NCI-H1436 (cell line): ENCODE measurements at places on chromosomes 13 and 19.
A peak's percentile ranks its signal among the peaks of the same experiment; 100 is the strongest.

- DNase-seq, result no peak
Observed at GRCh38 chr19:36527873-36528193, 238 bp downstream of the ZNF260 start.

- peak; percentile 84 for DNase-seq
Observed at GRCh38 chr19:56105090-56105701, 15.9 kb downstream of the ZNF787 start.

DNA sequence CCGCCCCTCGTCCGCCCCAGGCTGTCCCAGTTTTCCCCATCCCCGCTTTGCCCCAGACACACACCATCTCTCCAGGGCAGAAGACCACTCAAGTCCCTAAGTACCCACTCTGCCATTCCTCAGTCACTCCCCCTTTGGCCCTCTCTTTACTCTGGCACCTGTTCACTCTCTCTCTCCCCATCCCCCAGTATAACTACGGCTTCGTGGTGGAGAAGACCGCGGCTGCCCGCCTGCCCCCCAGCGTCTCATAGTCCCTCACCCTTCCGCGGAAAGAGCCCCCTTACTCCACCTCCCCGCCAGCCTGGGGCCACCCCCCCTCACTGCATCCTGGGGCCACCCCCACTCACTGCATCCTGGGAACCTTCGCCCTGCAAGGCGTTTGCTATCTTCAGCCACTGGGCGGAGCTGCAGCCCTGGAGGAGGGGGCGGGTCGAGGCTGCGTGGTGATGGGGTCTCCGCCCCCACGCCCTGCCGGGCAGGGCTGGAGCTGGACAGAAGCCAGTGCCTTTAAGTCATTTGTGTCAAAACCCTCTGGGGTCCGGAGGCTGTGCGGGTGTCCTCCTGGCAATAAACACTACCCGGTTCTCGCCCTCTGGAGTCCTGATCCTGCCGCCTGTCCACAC is 5.0 kb downstream of the MVB12A start:
- no peak for DNase-seq

DNA sequence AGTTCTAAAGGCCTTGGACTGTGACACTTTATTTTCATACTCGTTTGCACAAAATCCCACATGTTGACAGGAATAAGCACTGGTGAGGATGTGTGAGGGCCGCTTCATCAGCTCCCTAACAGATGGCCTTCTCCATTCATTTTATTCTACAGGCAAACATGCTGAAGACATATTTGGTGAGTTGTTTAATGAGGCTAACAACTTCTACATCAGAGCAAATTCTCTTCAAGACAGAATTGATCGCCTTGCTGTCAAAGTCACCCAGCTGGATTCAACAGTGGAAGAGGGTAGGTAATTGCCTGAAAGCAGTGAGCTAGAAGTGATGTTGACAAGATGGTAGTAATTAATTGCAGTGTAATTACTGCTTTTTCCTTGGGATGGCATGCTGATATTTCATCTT is 95.7 kb downstream of the GPR12 start:
- DNase-seq, result no peak

- no peak for DNase-seq
Observed at GRCh38 chr13:110374431-110375370, 67.6 kb downstream of the COL4A2 start.

GRCh38 chr13:86569974-86570373 is 770.8 kb upstream of the SLITRK6 start:
- no peak for DNase-seq

- no peak for DNase-seq
Observed at GRCh38 chr19:6023085-6023682, 45.2 kb upstream of the RANBP3 start.

DNA sequence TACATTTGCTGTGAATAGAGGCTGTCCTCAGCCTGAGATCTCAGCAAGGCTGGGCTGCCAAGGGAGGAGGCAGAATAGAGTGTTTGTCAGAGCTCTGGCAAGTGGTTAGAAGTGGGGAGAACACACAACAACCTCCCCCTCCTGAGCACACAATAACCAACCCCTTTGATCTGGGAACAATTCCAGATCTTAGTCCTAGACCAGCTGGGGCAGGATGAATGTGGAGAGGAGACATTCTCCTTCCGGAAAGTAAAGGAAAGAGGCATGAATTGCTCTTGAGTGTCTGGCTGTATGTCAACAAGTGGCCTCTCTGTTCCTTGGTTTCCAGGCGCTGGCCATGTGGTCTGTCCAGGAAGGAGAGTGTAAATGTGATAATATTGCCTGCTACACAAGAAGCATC is 114.9 kb upstream of the TMTC4 start:
- no peak for DNase-seq

DNA sequence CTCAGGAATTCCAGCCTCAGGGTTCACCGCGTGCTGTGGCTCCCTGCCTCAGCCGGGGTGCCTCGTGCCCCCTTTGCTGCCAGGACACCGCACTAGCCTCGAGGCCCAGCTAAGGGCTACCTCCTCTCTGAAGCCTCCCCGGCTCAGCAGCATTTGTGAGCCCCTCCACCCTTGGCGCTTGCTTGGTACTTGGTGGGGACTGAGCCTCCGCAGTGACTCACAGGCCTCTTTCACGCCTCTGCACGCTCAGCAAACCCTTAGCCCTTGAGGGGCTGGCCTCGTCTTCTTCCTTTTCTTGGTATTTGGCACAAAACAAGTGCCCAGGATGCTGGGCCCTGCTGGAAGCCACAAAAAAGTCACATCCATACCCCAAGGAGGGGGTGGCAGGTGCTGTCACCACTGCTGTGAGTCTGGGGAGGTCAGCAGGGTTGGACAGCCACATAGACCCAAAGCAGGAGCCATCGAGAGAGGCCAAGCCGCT is 85.4 kb upstream of the TM9SF2 start:
- DNase-seq, result no peak

DNA sequence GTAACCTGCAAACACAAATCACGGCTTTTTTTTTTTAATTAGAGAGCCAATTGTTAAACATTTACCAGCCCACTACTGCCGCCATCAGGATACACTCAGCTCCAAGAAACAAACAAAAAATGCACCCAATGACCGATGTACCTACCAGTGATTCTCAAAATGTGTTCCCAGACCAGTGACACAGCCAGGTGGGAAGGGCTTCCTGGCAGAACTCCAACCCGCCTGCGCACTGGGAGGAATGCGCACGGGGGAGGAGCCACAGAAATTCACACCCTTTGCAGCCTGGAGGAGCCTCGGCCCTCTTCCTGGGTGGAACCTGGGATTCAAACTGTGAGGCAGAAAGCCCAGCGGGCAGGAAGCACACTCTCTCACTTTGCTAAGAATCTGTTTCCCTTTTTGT is 255.9 kb downstream of the TBC1D4 start:
- no peak for DNase-seq

DNA sequence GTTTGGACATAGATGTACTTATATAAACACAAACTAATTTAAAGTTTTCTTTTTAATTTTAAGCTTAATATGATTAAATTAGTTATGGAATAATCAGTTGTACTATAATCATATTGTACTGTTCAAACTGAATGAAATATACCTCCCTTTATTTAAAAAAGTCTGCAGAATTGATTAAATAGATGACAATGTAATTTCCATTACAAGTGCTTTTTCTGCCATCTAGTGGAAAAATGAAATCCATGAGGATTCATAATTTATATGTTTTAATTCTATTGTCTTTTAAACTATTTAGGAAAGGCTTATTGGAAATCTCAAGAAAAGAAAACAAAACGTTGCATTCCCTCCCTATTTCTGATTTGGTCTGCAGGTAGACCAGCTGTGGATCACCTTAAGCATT is 30.9 kb downstream of the MZT1 start:
- DNase-seq, result no peak

DNA sequence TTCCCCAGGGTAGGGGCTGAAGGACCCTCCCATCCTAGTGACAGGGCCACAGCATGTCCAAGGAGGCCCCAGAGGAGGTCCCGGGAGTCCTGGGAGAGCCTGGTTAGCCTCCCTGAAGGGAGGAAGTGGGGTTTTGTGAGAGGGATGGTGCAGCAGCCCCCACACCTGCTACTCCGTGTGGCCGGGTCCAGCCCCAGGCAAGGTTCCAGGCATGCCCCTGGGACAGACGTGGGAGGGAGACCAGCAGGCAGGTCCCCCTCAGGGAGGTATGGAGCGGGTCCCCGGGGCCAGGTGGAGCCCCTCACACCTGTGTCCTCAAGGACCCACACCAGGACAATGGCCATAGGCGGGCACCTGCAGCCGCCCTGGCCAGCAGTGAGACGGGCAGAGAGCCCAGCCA is 1.9 kb upstream of the F7 start:
- no peak for DNase-seq

GRCh38 chr13:73684286-73684685 is 449.9 kb downstream of the KLF12 start:
- DNase-seq, result no peak

GRCh38 chr13:57857945-57858344 is 226.4 kb downstream of the PCDH17 start:
- no peak for DNase-seq

- DNase-seq, result no peak
Observed at GRCh38 chr13:72186730-72187422, 319.9 kb upstream of the DACH1 start.

GRCh38 chr13:66207610-66208009 is 1022.5 kb downstream of the PCDH9 start:
- DNase-seq, result no peak

GRCh38 chr13:21616205-21616866 is 12.4 kb upstream of the MICU2 start:
- no peak for DNase-seq

DNA sequence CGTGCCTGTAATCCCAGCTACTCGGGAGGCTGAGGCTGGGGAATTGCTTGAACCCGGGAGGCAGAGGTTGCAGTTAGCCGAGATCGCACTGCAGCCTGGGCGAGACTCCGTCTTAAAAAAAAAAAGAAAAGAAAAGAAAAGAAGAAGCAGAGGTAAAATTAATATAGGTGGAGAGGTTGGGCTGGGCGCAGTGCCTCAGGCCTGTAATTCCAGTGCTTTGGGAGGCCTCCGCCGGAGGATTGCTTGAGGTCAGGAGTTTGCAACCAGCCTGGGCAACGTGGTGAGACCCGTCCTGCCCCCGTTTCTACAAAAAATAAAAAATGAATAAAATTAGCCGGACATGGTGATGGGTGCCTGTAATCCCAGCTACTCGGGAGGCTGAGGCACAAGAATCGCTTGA is 912 bp upstream of the TUBA3C start:
- no peak for DNase-seq

- peak; percentile 21 for DNase-seq
Observed at GRCh38 chr13:109610517-109610916, 175.9 kb downstream of the IRS2 start.

GRCh38 chr13:79560954-79561353 is 80.0 kb downstream of the NDFIP2 start:
- DNase-seq, result no peak

DNA sequence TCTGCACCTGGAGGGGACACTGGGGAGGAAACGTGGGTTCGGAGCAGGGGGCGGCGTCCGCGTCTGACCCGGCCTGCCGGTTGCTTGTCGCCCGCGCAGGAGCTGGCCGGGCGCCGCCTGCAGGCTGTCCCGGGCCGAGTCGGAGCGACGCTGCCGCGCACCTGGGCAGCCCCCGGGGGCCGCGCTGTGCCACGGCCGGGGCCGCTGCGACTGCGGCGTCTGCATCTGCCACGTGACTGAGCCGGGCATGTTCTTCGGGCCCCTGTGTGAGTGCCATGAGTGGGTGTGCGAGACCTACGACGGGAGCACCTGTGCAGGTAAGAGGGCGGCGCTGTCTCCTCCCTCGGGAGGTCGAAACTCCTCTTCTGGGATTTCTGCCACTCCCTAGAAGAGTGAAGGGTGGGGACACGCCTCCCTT is 1.3 kb downstream of the ITGBL1 start:
- peak; percentile 68 for DNase-seq

DNA sequence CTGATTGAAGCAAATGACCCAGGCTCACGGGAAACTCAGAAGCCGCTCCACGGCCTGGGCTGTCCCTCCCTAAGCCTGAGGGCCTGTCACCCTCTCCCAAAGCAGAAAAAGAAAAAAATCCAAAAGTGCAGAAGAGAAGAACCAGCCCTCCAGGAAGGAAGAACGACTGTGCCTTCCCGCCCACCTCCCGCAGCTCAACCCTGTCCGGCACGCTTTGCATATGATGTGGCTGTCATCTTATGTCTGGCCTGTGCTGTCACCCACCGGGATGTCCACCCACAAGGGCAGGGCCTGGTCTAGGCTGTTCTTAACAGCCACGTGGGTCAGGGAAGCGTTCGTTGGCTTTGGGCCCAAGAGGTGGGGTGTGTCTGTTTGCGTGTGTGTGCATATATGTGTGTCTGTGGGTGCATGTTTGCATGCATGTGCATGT is 13.7 kb downstream of the ZBTB7A start:
- DNase-seq, result no peak

DNA sequence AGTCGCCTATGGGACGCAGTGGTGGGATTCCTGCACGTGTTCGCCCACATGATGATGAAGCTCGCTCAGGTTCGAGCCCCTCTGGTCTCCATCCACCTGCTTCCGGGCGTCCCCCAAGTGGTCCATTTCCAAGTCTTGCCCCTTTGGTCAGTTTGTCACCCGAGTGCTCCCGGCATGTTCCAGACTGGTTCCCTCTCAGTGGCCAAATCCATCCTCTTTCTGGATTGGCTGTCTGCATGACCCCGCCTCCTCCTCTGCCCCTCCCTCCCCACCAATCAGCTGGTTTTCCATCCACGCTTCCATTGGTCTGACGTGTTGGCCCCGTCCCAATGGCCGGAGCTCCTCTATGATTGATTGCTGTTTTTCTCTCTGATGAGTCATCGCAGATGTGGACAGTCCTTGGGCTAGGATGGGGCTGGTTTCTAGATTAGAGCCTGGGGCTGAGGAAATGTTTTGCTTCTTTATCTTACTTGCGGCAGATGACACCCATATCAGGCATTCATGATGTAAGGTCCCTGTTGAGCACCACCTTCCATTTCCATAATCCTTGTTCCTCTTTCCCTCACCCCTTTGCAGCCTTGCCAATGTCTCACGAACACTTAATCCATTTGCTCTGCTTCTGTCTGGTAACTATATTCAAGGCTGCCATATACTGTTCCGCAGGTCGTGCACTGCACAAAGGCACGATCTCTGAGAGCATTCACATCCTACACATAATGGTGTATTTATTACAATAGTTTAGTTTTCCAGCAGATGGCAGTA is 73.8 kb downstream of the MAP4K1 start:
- DNase-seq, result peak; percentile 68

DNA sequence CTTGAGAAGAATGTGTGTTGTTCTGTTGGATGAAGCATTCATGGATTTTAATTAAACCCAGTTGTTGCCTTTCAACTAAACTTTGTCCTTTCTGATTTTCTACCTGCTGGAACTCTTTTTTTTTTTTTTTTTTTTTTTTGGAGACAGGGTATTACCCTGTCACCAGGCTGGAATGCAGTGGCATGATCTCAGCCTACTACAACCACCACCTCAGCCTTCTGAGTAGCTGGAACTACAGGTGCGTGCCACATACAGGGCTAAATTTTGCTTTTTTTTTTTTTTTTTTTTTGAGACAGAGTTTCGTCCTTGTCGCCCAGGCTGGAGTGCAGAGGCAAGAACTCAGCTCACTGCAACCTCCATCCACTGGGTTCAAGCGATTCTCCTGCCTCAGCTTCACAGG is 6.9 kb downstream of the ZNF791 start:
- DNase-seq, result no peak
